Esophagus mucosa (tissue), 1 donor: ENCODE measurements at places on chromosomes 3 and 15. TPM values are rescaled to one million over a fixed set of nuclear protein-coding genes. Genes with fewer than 3 reads are reported as not detected.

GBE1 gene
- total RNA-seq: 25.9 TPM

SNTN gene
- not detected for total RNA-seq

DNA sequence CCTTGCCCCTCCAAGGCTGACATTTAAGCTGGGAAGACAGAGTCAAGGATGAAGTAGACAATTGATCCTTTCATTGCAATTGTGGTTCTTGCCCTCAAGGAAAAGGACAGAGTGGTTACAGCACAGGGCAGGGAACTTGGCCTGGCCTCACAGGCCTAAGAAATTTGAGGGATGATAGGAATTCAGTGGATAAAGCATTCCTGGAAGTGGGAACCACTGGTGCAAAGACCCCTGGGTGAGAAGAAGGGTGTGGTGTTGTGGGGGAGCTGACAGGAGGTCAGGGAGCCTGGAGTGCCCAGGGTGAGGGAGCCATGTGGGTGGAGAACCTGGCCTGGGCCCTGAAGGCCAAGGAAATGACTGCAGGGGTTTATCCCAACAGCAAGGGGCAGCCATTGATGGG lies 287.4 kb downstream of the UACA start:
- ATAC-seq: no peak

DNA sequence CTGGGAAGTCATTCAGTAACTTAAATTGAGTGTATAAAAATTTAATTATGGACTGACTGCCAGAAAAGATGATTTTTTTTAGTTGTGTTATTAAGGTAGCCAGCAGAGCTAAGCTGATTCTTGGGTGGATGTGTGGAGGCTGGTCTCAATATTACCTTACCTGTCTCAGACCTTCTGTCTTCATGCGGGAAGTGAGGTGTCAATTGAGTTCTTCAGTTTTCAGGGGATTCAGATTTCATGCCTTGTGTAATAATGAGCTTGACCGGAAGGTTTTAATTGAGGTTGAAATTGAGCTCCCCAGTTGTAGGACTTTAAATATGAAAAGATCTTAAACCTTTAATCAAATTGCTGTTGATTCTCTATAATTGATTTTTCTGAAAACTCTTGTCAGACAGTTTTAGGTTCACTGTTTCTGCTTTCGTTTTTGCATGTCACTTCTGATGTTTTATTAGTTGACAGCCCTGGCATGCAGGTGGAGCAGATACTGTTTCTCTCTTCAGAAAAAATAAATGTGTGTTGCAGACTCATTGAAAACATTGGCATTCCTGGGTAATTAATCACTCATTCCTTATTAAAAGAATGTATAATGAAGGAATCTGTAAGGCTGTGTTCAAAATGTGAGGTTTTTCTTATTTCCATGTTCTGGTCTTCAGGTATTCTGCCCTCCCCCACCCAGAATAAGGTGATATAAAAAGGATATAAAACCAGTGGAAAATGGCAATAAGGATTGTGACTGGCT lies 54.5 kb downstream of the PSMD6 start:
- ATAC-seq: no peak

DNA sequence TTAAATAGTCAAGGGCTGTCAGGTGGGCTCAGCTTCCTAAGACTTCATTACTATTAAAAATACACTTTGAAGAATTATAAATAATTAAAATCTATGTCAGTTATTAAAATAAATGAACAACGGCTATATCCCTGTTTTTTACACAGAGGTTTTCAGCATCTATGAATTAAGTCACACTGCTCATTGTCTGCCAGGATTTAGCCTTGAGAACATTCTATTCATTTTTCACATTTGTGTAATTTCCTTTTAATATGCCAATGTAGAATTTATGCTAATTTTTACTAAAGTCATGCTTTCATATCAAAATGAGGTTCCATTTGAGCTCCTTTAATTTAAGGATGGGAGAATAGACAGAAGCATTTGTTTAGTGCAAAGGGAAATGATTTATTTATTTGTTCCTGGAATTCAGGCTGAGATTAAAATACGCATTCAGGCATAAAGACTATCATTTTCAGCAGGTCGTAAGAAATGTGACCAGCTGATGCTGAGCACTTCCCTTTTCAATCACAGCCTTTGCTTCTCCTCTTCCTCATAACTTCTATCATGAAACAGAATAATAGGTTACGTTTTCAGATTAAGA lies 345.1 kb downstream of the MFSD1 start:
- ATAC-seq: no peak
